ENCODE measurements at places on chromosomes 4 and X.

DNA sequence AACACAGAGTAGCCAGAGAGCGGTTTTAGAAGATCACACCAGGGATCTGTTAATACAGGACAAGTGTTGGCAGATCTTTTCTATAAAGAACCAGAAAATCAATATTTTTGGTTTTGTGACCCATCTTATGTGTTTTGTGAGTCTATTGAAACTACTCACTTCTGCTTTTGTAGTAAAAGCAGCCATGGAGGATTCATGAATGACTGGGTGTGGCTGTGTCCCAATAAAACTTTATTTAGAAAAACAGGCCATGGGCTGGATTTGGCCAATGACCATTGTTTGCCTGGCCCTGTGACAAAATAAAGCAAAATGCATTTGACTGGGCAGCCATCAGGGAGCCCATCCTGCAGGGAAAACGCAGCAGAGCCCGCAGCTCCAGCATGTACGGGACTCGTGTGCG, 99.9 kb upstream of the ADRA2C start:
- H3K27me3 ChIP-seq: peaks cover 5% of the 10 kb centered on the region
- no peak overlapping the region for H3K4me3 ChIP-seq
- H3K4me1 ChIP-seq: peaks cover 11% of the 10 kb centered on the region
- no peak overlapping the region for H3K27ac ChIP-seq

- H3K4me1 ChIP-seq: no peaks in the 10 kb centered on the region
- no peak overlapping the region for H3K27ac ChIP-seq
- no peaks in the 10 kb centered on the region for H3K36me3 ChIP-seq
Measured at GRCh38 chr4:1778642-1779392, 14.3 kb upstream of the FGFR3 start.

DNA sequence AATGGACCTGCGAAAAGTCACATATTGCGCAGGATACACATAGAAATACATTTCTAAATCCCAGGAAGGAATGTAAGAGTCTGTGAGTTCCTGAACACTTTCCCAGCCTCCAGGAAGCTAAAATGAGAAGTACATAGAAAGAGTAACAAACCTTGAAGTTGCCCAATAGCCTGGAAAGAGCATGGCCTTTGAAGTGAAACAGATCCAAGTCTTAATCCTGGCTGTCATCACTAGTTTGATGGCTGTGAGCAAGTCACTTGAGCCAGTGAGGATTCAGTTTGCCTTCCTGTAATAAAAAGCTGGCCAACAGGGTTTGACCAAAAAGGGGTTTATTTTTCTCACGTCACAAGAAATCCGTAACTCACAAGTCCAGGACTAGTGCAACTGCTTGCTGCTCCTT, 69.8 kb downstream of the ARHGEF38 start:
- DNase-seq: no peak
- no peaks in the 10 kb centered on the region for H3K4me1 ChIP-seq
- H3K27me3 ChIP-seq: peaks cover 3% of the 10 kb centered on the region
- H3K36me3 ChIP-seq: no peaks in the 10 kb centered on the region
- H3K4me3 ChIP-seq: no peak overlapping the region

DNA sequence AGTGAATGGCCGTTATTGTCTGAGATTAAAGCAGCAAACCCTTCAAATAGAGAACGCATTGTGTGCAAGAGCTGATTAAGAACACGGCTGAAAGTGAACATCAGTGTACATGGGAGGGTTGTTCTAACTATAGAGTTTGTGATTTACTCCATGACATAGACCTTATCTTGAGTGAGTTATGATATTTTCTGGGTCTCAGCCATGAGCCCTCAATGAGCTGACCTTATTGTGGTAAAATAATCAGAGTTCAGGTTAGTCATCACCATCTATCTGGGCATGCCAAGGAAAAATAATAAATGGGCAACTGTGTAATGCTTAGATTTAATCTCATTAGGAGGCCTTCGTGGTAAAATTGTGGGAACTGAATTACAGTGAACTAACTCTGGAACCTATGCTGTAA, 33.2 kb upstream of the CLDN24 start:
- H3K36me3 ChIP-seq: no peaks in the 10 kb centered on the region
- DNase-seq: no peak
- H3K27ac ChIP-seq: no peak overlapping the region
- H3K27me3 ChIP-seq: peaks cover 3% of the 10 kb centered on the region
- H3K4me3 ChIP-seq: no peak overlapping the region

DNA sequence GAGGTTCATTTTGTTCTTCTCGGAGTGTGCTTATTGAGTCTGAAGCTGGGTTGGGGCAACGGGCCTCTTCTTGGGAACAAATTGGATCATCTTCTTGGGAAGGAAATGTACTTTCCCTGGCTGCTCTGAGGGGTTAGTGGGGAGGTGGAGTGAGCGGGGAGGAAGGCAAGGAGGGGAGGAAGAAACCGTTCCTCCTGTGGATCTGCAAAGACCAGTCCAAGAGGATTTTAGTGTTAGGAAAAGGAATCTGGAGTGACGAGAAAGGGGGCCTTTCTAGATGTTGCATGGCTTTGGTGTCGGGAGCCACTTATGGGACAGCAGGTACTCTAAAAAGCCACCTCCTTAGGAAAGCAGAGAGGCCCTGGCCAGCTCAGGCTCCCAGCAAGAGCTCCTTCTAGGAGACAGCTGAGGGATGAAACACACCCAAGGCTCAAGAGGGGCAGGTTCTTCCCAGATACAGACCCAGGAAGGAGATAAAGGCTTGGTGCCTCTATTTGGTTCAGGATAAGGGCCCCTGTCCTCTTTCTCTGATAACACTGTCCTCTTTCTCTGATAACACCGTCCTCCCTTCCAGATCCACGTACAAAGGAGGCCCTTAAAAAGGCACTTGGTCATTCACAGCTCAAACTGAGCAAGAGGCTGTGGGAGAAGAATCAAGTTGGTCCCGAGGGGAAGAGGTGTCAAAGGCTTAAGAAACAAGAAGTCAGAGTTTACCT, 451 bp downstream of the SOD3 start:
- no peak overlapping the region for H3K4me3 ChIP-seq
- no peaks in the 10 kb centered on the region for H3K36me3 ChIP-seq
- H3K4me1 ChIP-seq: no peaks in the 10 kb centered on the region

GRCh38 chr4:15132739-15133138, 130.5 kb downstream of the CPEB2 start:
- H3K36me3 ChIP-seq: no peaks in the 10 kb centered on the region
- H3K4me3 ChIP-seq: no peak overlapping the region
- H3K4me1 ChIP-seq: no peaks in the 10 kb centered on the region
- no peak for DNase-seq
- peaks cover 3% of the 10 kb centered on the region for H3K27me3 ChIP-seq
